ENCODE measurements at places on chromosomes 16 and 17.
A peak's percentile ranks its signal among the peaks of the same experiment; 100 is the strongest.

DNA sequence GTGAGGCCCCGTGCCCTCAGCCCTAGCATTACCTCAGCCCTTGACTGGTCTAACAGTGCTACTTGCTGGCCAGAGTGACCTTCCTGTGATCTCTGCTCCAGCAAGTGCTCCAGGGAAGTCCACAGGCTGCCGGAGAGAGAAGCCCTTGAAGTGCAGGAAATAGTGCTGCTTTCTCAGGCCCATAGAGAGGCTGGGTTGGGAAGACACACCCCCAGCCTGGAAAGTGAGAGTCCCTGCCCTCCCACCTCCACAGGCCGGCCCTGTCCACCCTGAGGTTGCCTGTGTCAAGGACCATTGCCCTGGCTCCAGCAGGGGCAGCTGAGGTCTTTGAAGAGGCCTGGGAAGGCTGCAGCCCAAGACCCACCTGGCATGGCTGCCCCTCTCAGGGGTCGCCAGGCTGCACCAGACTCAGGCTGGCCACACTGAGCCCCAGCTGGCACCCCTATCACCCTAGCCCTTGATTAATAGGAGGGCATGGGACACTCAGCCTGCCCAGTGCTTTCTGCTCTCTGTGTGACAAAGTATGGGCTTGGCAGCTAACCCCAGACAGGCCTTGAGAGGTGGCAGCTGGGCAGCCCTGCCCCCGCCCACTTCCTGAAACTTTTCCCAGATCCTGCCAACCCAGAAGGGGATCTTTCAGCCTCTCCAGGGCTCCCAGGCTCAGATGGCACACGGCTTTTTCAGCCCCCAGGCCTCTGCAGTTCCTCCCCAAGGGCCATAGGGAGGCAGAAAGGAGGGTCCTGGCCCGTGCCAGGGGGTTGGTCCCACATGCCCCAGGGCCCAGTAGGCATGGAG lies 21.7 kb downstream of the ATP6V0D1 start:
- DNase-seq: peak; percentile 55

GRCh38 chr16:58843675-58844074 lies 109.6 kb upstream of the GOT2 start:
- DNase-seq: peak; percentile 49

GRCh38 chr16:72428681-72429376 lies 256.9 kb upstream of the PMFBP1 start:
- DNase-seq: no peak

DNA sequence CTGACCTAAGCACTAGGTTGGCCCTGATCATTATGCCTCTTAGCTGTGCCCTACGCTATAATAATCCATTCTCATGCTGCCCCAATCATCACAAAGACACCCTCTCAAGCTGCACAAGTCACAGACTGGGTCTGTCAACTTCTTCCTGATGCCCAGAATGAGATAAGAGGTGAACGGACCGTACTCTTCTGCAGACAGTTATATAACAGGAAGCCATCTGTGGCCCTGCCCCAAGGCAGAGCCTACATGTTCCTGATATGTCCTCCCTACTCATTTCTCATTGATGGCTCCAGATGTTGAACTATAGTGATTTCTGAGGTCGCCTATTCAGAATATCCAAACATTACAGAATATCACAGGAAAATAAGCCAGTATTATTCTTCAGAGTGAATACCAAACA lies 471.6 kb upstream of the ERCC4 start:
- no peak for DNase-seq

- DNase-seq: no peak
Measured at GRCh38 chr16:89733792-89734191, 12.5 kb downstream of the ZNF276 start.

DNA sequence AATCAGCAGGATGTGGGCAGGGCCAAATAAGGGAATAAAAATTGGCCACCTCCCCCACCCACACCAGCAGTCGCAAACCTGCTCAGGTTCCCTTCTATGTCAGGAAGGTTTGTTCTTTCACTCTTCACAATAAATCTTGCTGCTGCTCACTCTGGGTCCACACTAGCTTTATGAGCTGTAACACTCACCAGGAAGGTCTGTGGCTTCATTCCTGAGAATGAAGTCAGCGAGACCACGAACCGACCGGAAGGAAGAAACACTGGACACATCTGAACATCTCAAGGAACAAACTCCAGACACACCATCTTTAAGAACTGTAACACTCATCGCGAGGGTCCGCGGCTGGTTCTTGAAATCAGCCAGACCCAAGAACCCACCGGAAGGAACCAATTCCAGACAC lies 115.5 kb upstream of the TBX2 start:
- DNase-seq: peak; percentile 93

DNA sequence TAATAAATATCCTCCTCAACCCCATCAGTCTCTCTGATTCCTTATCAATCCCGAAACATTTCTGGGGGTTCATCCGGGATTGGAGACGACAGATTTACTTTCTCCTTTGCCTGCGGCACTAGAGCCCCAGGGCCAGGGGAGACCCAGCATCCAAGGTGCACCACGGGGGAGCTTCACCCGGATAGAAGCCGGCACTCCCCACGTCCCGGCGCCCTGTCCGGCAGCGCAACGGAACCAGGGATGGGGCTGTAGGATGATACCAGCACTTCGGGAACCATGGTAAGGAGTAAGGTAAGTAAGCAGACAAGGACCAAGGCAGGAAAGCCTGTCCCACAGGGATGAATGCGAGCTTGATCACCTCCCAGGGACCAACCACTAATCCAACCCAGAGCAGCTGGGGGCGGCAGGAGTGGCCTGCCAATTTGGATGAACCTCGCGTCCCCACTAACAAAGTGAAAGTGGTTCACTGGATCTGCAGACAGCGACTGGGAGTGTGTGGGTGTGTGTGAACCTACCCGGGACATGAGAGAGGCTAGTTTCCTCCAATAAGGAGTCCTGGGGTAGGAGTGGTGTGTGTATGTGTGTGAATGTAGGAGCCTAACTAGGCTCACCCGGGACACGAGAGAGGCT lies 11.9 kb downstream of the POLR3K start:
- DNase-seq: no peak

DNA sequence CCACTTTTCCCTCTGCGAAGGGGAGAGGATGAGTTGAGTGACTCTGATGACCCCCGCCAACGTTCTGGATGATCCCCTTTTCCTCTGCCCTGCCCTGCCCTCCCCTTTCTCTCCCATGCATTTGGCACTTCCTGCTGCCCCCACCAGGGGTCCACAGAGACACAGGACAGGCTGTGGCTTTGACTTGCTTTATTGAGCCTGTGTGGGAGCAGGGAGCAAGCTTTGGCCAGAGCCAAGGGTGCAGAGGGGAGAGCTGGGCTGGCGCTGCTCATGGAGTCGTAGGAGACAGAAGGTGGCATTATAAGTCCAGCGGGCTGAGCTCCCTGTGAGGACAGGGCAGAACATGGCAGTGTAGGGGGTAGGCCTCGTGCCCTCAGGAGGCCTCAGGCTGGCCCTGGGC lies 1.6 kb downstream of the PPY start:
- peak; percentile 58 for DNase-seq

GRCh38 chr17:48791128-48792032 lies 25.6 kb downstream of the TTLL6 start:
- peak; percentile 85 for DNase-seq

GRCh38 chr16:10930755-10931093 lies 11.5 kb downstream of the DEXI start:
- no peak for DNase-seq

DNA sequence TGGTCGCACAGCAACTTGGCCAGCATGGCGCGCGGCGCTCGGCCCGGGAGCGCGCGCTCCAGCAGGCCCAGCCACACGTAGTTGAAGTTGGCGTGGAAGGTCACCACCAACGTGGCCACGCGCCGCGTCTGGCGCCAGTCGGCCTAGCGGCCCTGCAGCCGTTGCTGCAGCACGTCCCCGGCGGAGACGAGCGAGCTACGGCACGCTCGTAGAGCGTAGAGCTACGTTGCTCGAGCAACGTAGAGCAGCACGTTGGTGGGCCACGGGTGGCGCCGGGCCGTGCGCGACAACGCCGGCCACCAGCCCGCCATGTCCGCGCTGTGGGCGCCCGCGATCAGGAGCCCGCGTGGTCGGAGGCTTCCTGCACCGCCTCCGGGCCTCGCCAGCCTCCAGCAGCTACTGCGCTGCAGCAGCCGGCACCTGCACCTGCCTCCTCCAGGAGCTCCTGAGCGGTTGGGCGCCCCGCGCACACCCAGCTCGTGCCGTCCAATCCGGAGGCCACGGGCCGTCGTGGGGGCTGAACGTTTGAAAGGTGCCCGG lies 13.4 kb upstream of the SULT1A1 start:
- DNase-seq: no peak

DNA sequence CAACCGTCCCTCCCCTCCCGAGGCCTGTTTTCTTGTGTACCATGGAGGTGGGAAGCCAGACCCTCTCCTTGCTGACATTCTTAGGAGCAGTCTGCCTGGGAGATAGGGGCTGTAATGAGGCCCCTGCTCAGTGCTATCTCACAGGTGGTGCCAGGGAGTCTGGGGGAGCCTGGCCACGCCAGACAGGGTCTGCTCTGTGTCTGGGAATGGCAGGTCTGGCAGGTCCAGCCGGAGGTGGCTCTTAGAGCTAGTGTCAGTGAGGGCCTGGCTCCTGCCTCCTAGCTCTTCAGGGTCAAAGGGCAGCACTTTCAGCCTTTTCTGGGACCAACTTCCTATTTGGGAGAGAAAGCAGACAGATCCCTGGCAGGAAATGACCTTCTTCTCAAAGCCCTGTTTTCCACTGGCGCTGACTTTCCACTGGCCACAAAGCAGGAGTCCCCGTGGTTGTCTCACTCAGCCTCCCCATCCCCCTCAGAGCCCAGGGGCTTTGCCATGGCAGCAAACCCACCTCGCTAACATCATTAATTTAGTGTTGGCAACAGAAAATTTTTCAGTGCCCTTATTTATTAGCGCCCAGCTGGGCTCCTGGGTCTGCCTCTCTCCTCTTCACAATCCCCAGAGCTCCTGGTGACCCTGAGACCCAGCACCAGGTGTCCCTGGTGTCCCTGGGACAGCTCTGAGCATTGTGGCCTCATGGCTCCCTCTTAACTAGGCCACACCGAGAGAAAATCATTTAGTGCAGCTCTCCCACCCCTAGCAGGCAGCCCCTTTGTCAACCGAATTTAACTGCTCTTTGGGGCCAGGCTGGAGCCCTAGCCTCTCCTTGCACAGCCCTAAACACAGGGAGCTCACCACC lies 24.0 kb upstream of the DOK4 start:
- DNase-seq: no peak

DNA sequence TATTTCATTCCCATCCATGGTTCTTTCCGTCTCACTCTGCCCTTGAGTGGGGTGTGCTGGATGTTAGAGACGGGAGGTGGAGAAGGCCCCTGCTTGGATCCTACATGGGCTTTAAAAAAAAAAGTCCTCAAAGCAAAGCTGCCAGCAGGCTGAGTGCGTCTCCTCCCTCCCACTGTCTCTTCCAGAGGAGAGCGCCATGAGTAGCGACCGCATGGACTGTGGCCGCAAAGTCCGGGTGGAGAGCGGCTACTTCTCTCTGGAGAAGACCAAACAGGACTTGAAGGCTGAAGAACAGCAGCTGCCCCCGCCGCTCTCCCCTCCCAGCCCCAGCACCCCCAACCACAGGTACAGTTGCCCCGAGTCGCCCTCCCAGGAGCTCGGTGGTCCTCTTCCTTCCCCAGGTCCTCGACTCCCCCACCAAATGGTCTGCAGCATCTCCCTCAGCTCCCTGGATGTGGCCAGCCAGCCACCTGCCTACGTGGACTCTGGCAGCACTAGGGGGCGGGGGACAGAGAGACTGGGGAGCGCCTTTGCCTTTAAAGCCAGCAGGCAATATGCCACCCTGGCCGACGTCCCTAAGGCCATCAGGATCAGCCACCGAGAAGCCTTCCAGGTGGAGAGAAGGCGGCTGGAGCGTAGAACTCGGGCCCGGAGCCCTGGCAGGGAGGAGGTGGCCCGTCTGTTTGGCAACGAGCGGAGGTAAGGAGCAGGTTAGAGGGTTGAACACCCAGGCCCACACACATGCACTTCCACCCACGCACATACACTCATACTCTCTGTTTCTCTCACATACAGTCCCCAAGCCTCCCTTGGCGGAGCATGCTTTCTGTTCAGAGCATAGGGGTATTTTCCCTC lies 68.2 kb downstream of the PLD6 start:
- no peak for DNase-seq

Measured in EH (cell line).